ENCODE measurements at places on chromosomes 4 and X. TPM values are rescaled to one million over a fixed set of nuclear protein-coding genes. Genes with fewer than 3 reads are reported as not detected.

DNA sequence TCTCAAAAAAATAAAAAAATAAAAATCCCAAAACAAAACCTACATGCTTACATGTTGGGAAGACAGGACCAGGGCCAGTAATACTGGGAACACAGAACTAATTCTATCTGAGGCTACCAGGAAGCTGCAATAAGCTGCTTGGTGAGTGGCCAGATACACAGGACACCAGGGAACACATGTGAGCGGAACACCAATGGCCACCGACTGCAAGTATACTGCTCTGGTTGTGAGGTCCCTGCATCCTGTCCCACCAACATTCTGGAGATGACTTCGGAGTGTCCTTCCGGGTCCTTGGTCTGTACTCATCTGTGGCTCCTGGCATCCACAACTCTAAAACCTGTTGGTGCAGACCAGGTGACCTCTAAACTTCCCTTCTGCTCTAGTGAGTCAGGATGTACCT lies 2.7 kb downstream of the TNIP2 start:
- DNase-seq: no peak

DNA sequence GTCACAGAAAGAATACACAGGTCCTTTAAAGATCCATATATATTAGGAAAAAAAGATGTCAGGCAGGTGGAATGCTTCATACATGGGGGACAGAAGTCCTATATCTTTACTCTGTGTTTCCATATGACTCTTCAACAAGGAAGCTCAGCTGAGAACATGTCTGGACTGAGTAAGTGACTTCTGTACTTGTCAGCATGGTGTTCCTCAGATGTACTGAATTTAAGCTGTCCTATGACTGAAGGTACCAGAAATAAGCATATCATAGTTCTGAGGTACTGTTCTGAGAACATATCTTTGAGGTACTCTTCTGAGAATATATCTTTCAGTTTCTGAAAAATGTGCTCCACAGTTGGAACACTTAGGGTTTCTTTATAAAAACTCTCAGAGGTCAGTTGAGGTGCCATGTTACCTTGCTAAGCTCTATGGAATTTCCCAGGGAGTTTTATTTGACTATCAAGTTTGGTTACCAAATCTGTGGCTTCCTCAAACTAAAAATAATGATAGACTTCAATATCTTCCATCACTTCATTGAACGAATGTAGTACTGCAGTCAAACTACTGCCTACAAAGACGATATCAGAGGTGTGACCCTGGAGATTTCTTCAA lies 597.2 kb upstream of the GNPDA2 start:
- no peak for DNase-seq

- no peak for DNase-seq
Measured at GRCh38 chrX:30627818-30628652, 25.2 kb upstream of the GK start.

DNA sequence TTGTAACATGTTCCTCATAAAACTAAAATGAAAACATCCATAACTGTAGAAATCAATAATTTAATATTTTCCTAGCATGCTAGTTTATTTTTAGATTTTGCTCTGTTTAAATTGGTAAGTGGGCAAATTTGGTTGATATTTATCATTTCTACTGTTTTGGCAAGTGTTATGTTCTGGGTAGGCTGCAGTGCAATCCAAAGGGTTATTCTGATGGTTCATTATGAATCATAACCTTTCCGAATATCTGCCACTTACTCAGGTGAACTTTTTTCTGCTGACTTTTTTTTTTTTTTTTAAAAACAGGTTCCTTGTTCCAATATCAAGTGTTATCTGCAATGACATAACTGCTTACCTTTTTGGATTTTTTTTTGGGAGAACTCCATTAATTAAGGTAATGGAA lies 52.0 kb downstream of the CDS1 start:
- DNase-seq: no peak

DNA sequence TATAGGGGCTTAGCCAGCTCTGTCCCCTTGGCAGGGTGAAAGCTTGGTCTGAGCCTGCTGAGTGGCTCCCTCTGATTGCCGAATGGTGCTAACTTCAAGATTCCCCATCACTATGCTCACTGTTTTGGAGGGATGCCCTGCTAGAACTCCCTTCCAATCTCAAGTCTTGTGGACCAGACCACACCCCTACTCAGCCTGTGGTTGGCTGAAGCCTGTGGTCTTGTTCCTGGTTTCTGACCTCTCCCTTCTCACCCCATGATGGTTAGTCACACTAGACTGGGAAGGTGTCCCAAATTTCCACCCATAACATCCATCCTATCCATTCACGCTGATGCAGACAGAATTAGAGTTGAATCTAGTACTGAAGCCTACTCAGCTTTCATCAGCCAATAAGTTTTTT lies 184.7 kb upstream of the NDP start:
- no peak for DNase-seq

GRCh38 chr4:128858879-128859671 lies 49.6 kb downstream of the JADE1 start:
- DNase-seq: no peak

The GLRA2 gene
- not detected for total RNA-seq

- no peak for DNase-seq
Measured at GRCh38 chr4:22417408-22417807, 98.5 kb downstream of the ADGRA3 start.

The N4BP2 gene
- 4.3 TPM for total RNA-seq

- no peak for DNase-seq
Measured at GRCh38 chrX:7568597-7568996, 274.4 kb upstream of the VCX start.

- DNase-seq: peak; percentile 87
Measured at GRCh38 chrX:11759461-11760311, 1.6 kb downstream of the MSL3 start.

The GYPA gene
- 0.69 TPM for total RNA-seq

The MAGEA9B gene
- not detected for total RNA-seq

- DNase-seq: no peak
Measured at GRCh38 chr4:124943938-124944337, 231.4 kb upstream of the ANKRD50 start.

The CCKAR gene
- 68.5 TPM for total RNA-seq

- no peak for DNase-seq
Measured at GRCh38 chr4:172050911-172051310, 237.7 kb downstream of the GALNTL6 start.
